ENCODE measurements at places on chromosomes 7 and 10. TPM values are rescaled to one million over a fixed set of nuclear protein-coding genes. Genes with fewer than 3 reads are reported as not detected.

- DNase-seq = no peak
Measured at GRCh38 chr10:5461203-5461588, 38.2 kb downstream of the CALML5 start.

Gene NOLC1
- 57.6 TPM for total RNA-seq

Gene COL17A1
- 0.89 TPM for total RNA-seq

Gene OR9A2
- total RNA-seq = not detected

DNA sequence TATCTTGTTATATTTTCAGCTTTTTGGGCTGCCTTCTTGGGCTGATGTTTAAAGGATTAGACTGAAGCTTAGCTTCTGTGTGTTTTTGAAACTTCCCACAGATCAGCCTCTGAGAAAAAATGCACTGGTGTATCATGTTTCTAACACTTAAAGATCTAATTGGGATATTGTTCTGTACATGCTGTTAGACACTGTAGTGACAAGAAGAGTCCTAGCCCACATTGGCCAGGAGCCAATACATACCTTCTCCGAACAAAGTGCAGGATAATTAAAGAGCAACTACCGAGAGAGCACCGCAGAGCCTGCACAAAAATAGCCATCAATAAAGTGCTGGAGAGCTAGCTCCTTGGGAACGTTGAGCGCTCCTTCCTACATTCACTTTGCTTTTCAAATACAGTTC is 289.4 kb upstream of the SP8 start:
- no peak for DNase-seq

Measured in renal cortical epithelial cell (primary cell).